ENCODE measurements at places on chromosomes 3 and 15. TPM values are rescaled to one million over a fixed set of nuclear protein-coding genes. Genes with fewer than 3 reads are reported as not detected.

CPLX3 gene
- not detected for polyA plus RNA-seq

UNC13C gene
- not detected for polyA plus RNA-seq

NRROS gene
- polyA plus RNA-seq, result 3.4 TPM

KLHL40 gene
- 0.03 TPM for polyA plus RNA-seq

NPAP1 gene
- 0.03 TPM for polyA plus RNA-seq

AGBL1 gene
- polyA plus RNA-seq, result not detected

IL1RAP gene
- polyA plus RNA-seq, result 3.0 TPM

TMEM89 gene
- polyA plus RNA-seq, result not detected

NAALADL2 gene
- polyA plus RNA-seq, result 0.91 TPM

FYTTD1 gene
- polyA plus RNA-seq, result 20.2 TPM

MANF gene
- 42.0 TPM for polyA plus RNA-seq

SLC6A11 gene
- 0.07 TPM for polyA plus RNA-seq

CORO2B gene
- 19.7 TPM for polyA plus RNA-seq

CISH gene
- 36.2 TPM for polyA plus RNA-seq

TNFAIP8L3 gene
- polyA plus RNA-seq, result 0.72 TPM

PLA2G4F gene
- polyA plus RNA-seq, result 0.68 TPM

CADPS gene
- polyA plus RNA-seq, result 0.04 TPM

MESP2 gene
- 0.39 TPM for polyA plus RNA-seq

CSPG4 gene
- polyA plus RNA-seq, result 82.9 TPM

TXNRD3 gene
- 4.2 TPM for polyA plus RNA-seq

C3orf22 gene
- not detected for polyA plus RNA-seq

ISG20 gene
- polyA plus RNA-seq, result 22.4 TPM

TMCO5A gene
- polyA plus RNA-seq, result not detected

DPPA2 gene
- polyA plus RNA-seq, result not detected

ASB14 gene
- polyA plus RNA-seq, result not detected

NOX5 gene
- 0.13 TPM for polyA plus RNA-seq

HRG gene
- polyA plus RNA-seq, result not detected

GATM gene
- 692 TPM for polyA plus RNA-seq

DZIP1L gene
- polyA plus RNA-seq, result 3.4 TPM

SLC38A3 gene
- 0.34 TPM for polyA plus RNA-seq

ZNF148 gene
- polyA plus RNA-seq, result 3.1 TPM

C3orf20 gene
- polyA plus RNA-seq, result not detected

FBXO40 gene
- under 0.01 TPM for polyA plus RNA-seq
